CD4-positive, alpha-beta T cell treated with Interleukin-10 for 1 hour (primary cell): ENCODE measurements at places on chromosomes 3 and 15.

- no peak for DNase-seq
Observed at GRCh38 chr3:124592658-124593441, 137.4 kb upstream of the UMPS start.

GRCh38 chr15:96817900-96818299 lies 487.4 kb downstream of the NR2F2 start:
- DNase-seq = no peak

DNA sequence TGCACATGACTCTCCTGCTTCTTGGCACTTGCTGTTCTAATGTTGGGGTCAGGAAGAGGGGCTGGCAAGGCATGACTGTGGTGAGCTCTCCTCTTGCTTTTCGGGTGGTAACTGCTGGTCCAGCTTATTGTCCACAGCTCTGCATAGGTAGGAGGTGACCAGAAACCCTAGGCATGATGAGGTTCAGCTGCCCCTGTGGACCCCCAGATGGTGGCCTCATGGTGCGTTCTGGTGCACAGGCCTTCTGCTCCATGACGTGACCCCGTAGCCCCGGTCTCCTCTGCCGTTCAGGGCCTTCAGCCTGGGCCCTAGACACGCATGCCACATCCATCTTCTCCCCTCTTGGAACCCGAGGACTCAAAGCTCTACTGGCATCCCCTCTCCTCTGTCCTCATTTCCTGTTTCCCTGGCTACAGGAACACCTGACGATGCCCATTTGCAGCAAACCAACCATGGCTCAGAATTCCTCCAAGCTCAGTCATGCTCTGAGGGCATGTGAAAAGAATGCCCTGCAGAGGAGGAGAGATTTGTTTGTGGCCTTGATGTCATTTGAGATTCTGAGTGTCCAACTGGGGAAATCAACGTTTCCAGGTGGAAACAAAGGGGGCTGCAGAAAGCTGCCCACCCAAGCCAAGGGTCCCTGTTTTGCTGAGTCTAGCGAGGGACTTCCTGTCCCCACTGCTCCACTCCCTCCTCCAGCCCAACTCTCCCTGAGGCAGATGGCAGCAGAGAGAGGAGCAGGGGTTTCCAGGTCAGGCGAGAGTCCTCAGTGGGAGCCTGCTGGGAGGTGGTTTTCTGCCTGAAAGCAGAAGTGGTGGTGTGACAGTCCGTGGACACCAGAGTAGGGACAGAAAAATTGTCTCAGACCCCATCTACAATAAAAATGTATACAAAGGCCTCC lies 198.7 kb upstream of the LYSMD4 start:
- no peak for DNase-seq

DNA sequence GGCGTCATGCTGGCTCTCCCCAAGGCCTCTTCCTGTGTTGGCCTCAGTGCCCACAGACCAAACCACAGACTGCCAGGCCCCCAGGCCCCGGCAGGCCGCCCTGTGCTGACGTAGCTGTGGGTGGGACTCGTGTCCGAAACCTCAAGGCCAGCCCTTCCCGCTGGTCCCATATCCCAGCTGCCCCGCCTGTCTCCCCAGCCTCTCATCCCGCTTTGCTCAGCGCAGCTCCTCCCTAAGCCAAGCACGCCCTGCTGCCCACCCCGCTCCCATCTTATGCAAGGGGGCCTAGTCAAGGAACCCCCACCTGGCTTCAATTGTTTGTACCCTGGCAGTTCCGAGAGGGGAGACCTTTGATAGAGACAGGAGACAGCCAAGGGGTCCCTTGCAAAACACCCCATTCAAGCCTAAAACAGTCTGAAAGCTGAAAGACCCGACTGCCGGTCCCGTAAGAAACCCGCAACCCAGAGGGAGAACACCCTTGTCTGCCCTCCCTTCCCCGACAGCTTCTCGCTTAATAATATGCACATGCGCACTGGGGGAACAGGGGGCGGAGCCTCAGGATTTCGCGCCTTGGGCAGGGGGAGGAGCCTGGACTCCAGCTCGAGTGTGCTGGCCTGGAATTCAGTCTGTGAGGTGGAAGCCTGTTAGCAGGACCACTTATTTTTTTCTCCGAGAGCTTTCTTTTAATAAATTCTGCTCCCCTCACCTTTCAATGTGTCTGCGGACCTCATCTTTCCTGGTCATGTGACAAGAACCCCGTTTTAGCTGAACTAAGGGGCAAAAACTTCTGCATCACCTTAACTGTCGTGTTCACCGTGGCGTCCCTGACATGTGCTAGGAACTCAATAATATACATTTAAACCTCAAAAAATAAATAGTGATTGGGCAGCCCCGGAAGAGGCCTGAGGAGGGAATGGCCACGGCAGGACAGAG lies 17.2 kb downstream of the TNFAIP8L3 start:
- peak; percentile 64 for DNase-seq

GRCh38 chr3:8438507-8439079 lies 63.0 kb upstream of the LMCD1 start:
- DNase-seq = no peak

GRCh38 chr3:139358841-139359562 lies 15.2 kb downstream of the MRPS22 start:
- no peak for DNase-seq

GRCh38 chr15:34366271-34367065 lies 528 bp downstream of the LPCAT4 start:
- DNase-seq = peak; percentile 47

GRCh38 chr15:31013863-31014607 lies 22.6 kb upstream of the MTMR10 start:
- DNase-seq = no peak

DNA sequence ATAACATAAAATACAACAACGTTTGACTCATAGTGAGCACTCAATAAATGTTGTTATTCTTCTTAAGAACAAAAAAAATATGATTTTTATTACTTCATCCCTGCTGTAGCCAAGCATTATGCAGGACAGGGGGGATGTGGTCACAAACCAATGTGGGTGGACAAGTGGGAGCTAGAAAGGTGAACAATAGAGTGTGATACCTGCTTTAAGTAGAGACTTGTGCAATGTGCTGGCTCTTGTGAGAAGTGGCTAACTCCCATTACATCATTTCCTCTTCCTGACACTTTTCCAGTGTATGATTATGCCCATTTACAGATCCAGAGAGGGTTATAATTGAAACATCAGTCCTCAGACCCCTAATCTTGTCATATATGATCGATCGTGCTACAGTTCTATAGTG lies 193.6 kb downstream of the UBE2E2 start:
- no peak for DNase-seq

DNA sequence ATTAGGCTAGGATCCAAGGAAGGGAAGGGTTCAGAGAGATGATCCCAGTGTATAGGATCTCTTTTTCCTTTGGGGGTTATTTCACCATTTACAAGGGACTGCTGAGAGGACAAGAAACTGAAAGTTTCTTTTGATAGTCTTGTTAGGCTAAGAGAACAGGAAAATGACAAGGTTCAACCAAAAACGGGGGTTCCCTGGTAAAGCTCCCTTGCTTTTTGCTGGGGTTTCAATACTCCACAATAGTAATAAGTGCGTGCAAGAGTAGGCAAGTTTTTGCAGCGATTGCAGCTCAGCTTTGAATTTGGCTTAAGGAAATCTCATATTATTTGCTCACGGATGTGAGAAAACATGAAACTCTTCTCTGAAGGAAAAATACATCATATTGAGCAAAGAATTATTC lies 18.8 kb upstream of the SUSD5 start:
- DNase-seq = no peak

GRCh38 chr3:120772081-120772480 lies 29.5 kb downstream of the GTF2E1 start:
- DNase-seq = no peak

DNA sequence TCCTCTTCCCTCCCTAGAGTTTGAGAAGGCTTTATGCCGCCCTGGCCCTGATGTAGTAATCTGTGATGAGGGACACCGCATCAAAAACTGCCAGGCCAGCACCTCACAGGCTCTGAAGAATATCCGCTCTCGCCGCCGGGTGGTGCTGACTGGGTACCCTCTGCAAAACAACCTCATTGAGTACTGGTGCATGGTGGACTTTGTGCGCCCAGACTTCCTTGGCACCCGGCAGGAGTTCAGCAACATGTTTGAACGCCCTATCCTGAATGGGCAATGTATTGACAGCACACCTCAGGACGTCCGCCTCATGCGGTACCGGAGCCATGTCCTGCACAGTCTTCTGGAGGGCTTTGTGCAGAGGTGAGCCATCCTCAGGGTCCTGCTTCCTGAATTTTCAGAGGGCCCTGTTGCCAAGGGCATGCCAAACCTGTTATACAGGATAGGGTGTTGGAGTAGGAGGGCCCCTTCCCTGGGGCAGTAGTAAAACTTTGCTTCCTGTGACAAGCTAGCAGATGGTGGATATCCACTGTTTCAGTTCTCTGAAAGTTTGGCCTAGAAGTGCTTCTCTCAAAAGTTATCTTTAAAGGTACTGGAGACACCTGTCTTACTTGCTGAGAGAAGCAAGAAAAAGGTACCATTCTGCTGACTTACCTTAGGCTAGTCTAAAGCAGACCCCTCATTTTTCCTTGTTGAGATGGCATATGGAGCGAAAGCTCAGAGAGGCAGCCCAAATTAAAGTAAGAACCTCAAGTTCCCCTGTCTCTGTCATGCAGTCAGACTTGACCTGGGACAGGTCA lies 33.7 kb upstream of the TEX264 start:
- DNase-seq = no peak
